Coronary artery (tissue), 2 donors: ENCODE measurements at places on chromosomes 7 and 10.
A peak's percentile ranks its signal among the peaks of the same experiment; 100 is the strongest.

DNA sequence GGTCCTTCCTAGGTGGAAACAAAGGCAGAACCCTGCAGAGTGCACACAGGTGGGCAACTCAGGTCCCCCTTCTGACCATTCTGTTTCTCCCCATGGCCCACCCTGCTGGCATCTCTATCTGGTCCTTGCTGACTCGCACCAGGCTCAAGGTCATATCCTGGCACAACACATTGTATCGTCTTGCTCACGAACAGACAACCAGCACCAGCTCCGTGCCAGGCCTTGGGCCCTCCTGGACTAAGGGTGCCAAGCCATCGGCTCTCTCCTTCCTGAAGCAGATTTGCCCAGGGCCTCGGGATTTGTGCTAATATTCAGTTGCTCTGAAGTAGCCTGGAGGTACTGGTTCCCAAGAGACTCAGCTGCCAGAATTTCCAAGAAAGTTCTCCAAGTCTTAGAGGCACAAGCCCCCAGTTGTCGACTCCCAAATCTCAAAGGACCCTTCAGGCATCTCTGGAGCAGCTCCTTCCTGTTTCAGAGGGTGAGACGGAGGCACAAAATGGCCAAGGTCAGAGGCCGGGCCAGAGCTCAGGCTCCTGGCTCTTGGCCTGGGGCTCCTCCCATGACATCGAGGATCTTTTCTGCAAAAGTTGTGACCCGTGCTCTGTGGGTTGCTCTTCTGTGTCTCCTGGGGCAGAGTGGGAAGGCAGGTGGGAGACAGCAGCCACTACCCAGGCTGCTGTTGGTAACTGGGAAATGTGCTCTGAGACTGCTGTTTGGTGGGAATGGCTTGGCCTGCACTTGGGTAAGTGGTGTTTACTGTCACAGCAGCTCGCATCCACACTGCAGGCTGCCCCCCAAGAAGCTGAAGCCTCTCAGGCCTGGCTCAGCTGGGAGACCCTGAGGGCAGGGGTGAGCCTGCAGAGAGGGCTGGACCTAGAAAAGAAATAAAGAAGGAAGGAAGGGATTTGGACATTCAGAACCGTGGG, 121.3 kb downstream of the RGS10 start:
- DNase-seq = no peak

DNA sequence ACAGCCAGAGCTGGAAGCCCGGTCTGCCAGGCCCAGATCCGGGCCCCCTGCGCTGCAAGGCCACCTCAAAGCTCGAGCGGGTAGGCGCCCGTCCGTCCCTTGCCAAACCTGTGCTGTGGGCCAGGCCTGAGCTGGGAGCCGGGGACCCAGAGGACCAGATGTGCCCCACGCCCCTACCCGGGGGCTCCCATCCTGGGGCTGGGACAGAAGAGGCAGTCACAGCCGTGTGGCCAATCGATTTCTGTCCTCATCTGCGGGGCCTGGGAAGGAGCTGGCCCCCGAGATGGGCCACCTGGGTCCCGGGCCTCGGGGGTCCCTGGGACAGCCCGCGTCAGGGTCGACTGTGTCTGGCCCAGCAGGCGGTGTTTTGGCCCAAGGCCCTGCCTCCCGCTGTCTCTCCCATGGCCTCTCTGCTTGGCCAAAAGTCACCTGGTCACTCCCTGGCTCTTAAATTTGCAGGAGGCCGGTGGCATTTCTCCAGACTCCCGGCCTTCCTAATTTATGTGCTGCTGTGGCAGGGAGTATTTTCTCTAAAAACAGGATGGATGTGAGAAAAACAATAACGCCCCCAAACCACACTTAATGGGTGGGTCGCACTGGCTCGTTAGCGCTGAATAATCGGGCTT, 63.8 kb downstream of the UNCX start:
- no peak for DNase-seq

DNA sequence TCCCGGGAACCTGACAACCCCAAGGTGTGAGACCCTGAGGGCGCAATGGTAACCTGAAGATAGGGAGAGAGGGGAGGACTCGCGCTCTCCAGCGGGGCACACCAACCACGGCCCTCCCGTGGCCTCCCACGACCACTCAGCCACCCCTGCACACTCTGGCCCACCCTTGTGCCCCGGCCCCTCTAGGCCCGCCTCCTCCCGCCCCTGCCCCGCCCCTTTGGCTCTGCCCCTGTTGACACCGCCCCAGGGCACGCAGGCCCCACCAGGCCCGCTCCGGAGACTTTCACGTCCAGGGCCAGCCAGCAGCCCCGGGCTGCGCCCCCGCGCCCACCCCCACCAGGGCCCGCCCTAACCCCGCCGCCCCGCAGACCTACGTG, 10.9 kb downstream of the ATG9B start:
- no peak for DNase-seq

DNA sequence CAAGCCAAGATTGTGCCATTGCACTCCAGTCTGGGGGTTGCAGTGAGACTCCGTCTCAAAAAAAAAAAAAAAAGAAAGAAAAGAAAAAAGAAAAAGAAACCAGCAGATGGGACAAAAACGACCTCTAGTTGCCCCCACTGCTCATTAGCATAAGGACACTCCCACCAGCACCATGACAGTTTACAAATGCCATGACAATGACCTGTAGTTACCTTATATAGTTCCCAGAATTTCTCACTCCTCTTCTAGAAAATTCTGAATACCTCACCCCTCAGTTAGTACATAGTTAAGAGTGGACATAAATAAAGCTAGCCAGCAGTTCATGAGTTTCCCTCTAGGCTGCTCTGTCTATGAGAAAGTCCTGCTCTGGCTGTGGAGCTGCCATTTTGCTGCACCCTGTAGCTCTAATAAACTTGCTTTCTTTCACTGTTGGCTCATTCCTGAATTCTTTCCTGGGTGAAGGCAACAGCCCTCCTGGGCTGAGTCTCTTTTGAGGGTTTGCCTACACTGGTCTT, 276.8 kb upstream of the AKR1E2 start:
- DNase-seq = no peak

GRCh38 chr10:55305285-55305684, 504.3 kb upstream of the PCDH15 start:
- no peak for DNase-seq

DNA sequence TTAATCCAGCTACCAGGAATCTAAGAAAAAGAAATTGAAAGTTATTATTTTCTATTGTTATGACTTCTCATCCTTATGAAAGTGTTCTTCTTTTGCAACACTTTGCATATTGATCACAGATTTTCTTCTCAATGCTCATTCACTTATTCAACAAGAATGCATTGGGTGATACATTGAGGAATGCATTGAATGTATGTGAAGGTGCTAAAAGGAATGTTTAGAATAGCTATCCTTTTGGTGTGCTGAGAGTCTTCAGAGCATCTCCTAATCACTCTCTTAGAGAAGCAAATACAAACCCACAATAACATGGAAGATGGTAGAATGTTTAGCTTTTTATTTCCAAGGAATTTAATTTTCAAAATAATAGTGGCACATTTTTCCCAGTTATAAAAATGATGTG, 122.1 kb upstream of the KMT2E start:
- no peak for DNase-seq

GRCh38 chr7:16590424-16590823, 55.1 kb downstream of the ANKMY2 start:
- DNase-seq = no peak

GRCh38 chr7:1176891-1177373, 16.9 kb upstream of the ZFAND2A start:
- DNase-seq = no peak

GRCh38 chr10:102450124-102450373, 1.3 kb downstream of the C10orf95 start:
- no peak for DNase-seq

DNA sequence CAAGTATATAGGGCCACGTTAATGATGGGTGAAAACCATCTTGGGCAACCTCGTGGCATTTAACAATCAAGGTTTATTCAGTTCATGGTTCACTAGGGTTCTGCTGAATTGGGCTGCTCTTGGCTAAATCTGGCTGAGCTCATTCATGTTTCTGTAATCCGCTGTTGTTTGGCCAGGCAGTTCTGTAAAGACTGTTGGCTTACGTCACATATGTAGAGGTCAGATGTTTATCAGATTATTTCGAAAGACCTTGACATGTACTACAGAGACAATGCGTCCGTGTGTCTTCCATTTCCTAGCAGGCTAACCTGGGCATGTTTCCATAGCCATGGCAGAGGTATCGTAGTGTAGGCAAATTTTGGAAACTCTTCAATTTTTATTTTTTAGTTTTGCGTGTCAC, 190.0 kb upstream of the ZWINT start:
- no peak for DNase-seq

GRCh38 chr7:121301446-121302213, 27.2 kb upstream of the WNT16 start:
- no peak for DNase-seq

GRCh38 chr7:87689374-87689773, 61.2 kb downstream of the RUNDC3B start:
- no peak for DNase-seq

- DNase-seq = no peak
Observed at GRCh38 chr10:129936266-129936922, 27.7 kb downstream of the EBF3 start.

DNA sequence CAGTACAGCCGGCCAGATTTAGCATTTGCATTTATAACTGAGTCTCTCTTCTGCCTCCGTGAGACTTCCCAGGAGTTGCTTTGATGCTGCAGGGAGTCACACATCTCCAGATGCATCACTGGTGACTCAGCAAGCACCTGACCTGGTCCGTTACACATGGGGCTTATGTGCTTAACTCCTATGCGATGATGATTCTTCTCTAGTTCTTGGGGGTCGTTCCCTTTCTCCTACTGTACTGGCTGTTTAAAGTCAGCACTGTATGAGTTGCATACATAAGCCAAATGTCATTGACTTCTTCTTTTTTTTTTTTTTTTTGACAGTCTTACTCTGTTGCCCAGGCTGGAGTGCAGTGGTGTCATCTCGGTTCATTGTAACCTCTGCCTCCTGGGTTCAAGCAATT, 13.0 kb upstream of the AKR1E2 start:
- DNase-seq = no peak

DNA sequence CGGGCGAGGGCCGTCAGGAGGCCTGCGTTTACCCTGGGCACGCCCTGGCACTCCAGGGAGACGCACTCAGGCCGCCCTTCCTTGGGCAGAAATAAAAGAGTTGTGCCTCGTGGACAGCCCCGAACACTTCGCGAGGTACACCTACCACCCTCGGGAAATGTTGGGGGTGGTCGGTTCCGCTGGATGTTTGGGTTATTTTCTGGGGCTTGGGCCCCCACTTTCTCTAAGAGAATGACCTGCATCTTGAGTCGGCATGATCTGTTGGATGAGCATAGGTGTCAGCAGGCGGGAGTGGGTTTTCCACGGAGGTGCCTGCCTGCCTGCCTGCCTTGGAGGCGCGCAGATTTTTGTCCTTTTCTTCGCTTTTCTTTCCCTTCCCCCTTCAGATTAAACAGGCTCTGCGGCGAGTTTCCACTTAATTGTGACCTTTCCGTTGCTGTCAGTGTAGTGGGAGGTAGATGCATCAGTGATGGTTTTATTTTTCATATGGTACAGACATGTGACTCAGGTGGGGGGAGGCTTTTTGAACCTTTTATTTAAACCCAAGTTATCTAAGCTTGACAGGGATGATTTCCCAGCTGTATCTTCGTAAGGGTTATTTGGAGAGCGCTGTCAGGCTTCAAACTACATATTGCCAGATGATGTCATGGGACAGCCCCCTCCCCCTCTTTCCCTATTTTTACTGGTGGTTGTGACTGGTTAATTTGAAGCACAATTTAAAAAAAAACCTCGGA, 661 bp downstream of the HECTD2 start:
- DNase-seq = peak; percentile 75

GRCh38 chr7:23622506-23622925, 25.3 kb downstream of the CCDC126 start:
- no peak for DNase-seq

DNA sequence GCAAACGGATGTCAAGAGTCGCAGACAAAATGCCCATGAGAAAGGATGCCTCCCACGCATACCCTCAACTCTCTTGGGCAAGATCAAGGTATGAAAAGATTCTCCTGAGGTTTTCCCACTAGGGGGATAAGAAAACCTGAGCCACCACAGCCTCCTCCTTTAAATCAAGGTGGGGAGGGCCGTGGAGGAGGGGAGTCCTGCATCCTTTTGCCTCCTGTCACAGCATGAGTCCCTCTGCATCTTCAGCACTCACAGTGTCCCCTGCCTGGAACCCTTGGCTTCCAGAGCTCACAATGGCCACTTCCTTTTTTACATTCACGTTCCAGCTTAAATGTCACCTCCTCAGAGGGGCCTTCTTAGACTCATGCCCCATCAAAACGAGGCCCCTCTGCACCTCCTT, 207.6 kb downstream of the GLI3 start:
- DNase-seq = no peak

DNA sequence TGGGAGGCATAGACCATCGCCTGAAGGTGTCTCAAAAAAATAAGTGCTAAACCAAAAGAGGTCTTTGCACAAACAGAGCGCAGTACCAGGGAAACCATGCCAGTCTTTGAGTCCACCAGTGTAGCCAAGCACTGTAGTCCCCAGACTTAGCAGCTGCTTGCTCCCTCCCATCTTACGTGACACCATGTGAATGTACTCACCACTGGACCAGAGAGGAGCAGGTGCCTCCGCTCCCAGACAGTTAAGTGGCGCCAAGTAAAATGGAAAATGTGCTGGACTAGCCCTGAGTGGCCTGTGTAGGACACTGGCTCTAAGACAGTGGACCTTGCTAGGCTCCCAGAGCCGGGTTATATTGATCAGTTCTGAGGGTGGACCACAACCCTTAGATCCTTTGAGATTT, 47.7 kb upstream of the PLEKHA1 start:
- no peak for DNase-seq

GRCh38 chr10:128498746-128499145, 372.5 kb upstream of the MKI67 start:
- DNase-seq = no peak

DNA sequence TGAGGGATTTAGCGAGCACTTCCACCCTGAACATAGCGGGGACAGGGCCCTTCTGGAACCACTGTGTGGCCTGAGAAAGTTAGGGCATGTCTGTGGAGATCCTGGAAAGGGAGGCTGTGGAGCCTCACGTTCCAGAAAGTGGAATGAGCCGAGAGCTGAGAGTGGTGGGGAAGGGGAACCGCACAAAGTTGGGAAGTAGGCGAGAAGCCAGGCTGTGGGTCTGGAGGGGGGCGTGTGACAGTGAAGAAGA, 10.4 kb upstream of the PAX2 start:
- no peak for DNase-seq

DNA sequence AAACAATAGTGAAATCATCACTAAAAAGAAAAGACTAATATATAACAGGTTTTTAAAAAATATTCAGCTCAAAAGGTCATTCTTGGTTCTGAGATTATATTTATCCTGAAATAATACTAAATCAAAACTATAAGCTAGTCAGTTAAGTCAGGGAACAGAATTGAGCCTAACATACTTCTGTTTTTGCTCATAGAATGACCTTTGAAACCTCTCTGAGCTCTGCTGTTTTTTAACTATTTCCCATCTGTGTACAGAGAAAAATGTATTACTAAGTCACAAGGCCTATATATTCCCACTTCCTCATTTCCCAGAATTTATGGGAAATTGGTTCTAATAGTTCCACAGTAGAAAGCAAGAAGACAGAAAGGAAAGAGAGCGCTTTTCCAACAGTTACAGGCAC, 346.8 kb upstream of the ETV1 start:
- DNase-seq = no peak
